ENCODE measurements at places on chromosomes 7 and 10. TPM values are rescaled to one million over a fixed set of nuclear protein-coding genes. Genes with fewer than 3 reads are reported as not detected.

DNA sequence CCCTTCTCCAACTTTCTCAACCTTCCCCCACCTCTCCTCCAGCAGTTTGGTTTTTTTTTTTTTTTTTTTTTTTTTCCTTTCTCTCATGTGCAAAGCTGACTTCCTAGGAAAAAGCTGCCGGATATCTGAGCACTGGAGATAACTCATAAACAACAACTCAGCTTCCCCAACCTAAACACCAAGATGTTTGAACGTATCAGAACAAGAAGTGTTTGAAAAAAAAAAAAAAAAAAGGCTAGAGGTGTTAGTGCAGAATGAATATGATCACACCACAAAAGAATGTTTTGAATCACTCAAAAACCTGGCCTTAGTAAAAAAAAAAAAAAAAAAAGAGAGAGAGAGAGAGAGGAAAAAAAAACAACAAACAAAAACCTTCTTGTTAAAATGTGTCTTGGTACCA, 11.2 kb downstream of the GATA3 start:
- no peaks in the 10 kb centered on the region for H3K4me1 ChIP-seq
- no peaks in the 10 kb centered on the region for H3K36me3 ChIP-seq
- no peak overlapping the region for H3K4me3 ChIP-seq
- no peaks in the 10 kb centered on the region for H3K27me3 ChIP-seq
- H3K27ac ChIP-seq = no peak overlapping the region
- DNase-seq = no peak

Gene UNCX
- not detected for total RNA-seq

Gene P4HA1
- total RNA-seq = 29.5 TPM

DNA sequence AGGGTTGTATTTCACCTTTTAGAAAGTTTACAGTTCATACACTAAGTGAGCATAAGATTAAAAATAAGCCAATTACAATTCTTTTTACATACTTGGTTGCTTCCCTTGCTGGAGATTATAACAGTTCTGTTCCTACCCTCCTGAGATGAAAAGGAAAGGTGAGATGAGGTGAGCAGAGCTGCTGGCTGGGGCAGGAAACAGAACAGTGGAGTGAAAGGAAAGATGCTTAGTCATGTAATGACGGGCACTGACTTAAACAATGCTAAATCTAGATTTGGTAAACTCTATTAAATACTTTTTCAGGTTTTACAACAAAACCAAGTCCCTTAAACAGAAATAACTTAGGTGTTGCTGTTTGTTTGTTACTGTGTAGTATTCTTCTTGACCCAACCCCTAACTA, 19.9 kb upstream of the ZEB1 start:
- H3K36me3 ChIP-seq = no peaks in the 10 kb centered on the region
- H3K4me1 ChIP-seq = peaks cover 4% of the 10 kb centered on the region
- no peak overlapping the region for H3K27ac ChIP-seq
- no peak for DNase-seq
- H3K27me3 ChIP-seq = no peaks in the 10 kb centered on the region

DNA sequence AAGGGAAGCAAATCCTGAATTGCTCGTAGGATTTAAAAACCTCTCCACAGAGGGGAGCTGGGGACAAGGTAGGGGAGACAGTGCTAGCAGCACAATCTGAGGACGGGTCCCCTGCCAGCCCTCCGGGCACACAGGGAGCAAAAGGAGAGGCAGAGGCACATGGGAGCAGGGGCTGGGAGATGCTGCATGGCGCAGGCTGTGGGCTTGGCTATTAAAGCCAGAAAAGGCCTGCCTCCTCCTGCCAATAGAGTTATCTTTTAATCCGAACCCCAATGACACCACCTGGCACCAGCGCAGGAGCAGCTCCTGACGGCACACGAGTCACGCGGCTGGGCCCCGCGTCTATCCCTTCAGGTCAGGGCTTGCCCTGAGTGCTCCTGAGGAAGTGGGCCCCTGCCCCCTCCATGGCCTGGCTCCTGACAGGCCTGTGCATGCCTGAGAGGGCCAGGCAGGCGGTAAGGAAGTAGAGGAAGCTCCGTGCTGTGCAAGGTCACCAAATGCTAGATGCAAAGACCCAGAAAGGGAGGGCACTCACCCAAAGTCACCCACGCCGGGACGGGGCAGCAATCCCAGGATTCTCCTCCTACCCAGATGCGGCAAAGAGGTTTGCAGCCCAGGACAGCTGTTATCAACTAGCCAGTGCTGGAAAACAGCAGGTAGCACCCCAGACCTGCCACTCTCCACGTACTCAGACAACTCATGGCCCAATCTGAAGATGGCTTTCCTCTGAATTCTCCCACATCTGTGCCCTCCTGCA, 28.1 kb downstream of the DLG5 start:
- no peaks in the 10 kb centered on the region for H3K36me3 ChIP-seq
- no peak for DNase-seq
- no peak overlapping the region for H3K4me3 ChIP-seq
- H3K4me1 ChIP-seq = no peaks in the 10 kb centered on the region
- H3K27me3 ChIP-seq = no peaks in the 10 kb centered on the region
- H3K27ac ChIP-seq = no peak overlapping the region

All from right atrium auricular region (tissue), 2 donors.